ENCODE measurements at places on chromosomes 11 and 22.

DNA sequence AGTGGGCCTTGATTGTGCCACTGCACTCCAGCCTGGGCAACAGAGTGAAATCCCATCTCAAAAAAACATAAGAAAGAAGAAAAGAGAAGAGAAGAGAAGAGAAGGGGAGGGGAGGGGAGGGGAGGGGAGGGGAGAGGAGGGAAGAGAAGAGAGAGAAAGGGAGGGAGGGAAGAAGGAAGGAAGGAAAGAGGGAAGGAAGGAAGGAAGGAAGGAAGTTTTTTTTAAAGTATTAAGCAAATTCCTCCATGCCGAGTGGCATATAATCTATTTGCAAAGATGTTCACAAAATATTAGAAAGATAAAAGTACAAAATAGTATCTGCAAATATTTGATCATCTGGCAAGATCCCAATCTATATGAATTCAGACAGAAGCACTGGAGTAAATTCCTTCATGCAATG lies 10.5 kb upstream of the CFAP300 start:
- no peak for DNase-seq

DNA sequence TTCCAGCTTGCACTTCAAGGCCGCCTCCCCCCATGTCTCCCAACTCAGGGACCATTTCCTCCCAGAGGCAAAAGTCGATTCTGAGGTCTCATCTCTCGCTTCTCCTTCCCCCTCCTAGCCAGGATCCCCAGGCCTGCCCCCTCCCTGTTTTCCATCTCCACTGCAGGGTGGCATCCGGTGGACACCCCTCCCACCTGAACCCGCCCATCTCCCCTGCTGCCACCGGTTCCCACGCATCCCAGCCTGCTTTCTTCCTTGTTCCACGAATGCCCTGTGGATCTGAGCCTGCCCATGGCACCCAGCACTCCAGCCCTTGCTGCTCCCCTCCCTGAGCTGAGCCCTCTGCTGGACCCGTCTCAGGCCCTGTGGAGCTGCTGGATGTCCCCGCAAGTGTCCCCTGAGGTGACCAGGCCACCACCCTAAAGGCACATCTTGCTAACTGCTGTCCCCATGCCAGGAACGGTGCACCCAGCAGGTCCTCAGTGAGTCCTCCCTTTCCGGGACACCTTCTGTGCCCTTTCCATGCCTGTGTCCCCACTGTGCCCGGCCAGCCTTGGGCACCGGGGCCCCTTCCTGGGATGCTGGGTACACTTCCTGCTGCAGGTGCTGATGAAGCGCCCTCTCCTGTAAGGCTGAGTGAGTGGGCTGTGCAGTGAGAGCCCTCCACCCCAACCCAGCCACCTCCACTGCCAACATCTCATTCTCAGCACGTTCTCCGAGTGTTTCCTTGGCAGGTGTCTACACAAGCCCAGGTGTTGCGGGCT lies 936 bp downstream of the IL17REL start:
- no peak for DNase-seq

GRCh38 chr11:108632041-108632704 lies 32.7 kb upstream of the DDX10 start:
- DNase-seq = no peak

DNA sequence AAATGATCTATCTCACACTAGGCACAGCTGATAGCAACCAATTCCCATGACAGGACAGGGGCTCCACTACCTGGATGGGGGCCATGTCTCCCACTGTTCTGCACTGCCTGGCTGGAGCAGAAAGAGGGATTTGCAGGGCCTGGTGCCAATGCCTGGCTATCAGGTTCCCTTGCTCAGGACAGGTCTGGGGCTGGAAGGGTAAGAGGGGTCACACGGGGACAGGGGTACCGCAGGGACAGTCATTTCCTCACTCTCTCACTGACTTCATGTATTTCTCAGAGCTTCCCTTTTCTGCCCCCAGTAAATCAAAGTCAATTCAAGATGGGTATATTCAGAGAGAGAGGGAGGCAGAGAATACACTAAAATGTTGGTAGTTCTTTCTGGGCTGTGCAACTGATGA lies 119.1 kb upstream of the CSNK2A3 start:
- DNase-seq = no peak

Measured in stimulated activated CD8-positive, alpha-beta memory T cell treated with anti-CD3 and anti-CD28 coated beads, Interleukin-4, amount 100 ng/mL, for 48 hours (primary cell).